GM13977 (cell line): ENCODE measurements at places on chromosomes 7 and 10.
A peak's percentile ranks its signal among the peaks of the same experiment; 100 is the strongest.

- no peak for DNase-seq
These were observed 591.5 kb downstream of the AUTS2 start for GRCh38 chr7:70189776-70190175.

GRCh38 chr10:121684276-121684675 is 86.0 kb upstream of the FGFR2 start:
- DNase-seq: no peak

DNA sequence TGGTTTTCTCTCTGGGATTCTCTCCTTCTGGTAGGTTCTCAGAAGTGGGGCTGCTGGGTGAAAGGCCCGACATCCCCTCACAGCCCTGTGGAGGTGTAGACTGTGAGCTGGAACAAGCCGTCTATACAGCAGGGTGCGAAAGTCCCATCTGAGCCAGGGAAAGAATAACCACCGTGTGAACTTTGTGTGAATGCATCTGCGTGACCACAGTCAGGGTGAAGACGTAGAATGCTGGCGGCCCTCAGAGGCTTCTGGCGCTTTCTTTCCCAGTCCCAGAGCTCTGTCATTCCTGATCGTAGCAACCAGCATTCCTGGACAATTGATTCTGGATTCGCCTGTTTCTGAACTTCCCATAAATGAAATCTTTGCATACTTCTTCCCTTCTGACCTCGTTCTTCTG is 30.0 kb downstream of the ELFN1 start:
- no peak for DNase-seq

DNA sequence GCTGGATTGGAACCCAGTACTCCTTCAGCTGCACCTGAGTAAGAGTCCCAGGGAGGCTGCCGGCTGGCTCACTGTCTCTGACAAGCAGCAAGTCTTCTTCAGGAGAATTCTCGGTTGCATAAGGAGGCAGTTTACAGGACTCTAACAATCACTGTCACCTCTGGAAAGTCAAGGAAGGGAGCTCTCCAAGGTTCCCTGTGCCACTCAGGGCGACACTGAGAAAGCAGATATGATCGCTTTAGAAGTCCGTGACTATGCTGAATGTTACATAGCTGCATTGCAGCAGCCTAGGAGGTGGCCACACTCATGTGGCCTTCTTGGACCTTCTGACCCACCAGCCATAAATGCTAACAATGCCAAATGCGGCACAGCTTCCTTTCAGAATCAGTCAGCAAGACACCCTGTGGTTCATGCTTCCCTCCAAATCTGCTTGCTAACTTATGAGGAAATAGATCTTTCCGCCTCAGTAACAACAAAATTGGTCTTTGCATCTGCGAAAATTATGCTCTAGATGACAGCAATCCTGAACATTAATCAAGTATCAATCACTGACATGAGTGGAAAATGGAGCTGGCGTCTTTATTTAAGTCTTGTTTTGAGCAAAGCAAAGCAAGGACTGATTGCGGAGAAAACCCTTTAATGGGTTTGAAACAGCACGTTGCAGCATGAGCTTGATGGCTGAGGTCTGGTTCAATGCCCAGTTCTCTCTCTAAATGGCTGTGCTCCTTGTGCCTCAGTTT is 132.9 kb downstream of the ATXN7L1 start:
- no peak for DNase-seq

DNA sequence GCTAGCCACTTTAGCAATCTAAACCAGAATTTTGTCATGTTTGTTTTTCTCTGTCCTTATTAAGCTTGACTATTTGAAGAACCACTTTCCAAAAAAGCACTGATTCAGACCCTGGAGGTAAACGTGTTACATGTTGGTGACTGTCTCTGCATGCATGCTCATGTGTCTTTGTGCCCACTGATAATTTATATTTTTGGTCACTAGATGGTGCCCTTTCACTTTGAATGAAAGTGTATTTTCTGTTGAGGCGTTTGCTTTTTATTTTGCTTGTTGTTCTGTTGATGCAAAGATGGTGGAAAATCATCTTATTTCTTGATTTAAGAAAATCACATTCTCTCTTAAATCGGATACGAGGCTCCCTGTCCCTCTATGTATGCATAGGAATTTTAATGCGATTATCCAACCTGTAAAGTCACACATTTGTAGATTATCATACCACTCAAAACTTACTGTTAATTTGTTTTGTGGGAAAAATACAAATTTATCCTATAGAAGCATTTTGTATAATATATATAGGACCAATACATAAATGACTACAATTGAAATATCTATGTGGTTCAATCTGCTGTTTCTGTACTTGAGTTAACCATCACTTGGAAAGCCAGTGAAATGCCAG is 269.3 kb downstream of the BICC1 start:
- peak; percentile 26 for DNase-seq

DNA sequence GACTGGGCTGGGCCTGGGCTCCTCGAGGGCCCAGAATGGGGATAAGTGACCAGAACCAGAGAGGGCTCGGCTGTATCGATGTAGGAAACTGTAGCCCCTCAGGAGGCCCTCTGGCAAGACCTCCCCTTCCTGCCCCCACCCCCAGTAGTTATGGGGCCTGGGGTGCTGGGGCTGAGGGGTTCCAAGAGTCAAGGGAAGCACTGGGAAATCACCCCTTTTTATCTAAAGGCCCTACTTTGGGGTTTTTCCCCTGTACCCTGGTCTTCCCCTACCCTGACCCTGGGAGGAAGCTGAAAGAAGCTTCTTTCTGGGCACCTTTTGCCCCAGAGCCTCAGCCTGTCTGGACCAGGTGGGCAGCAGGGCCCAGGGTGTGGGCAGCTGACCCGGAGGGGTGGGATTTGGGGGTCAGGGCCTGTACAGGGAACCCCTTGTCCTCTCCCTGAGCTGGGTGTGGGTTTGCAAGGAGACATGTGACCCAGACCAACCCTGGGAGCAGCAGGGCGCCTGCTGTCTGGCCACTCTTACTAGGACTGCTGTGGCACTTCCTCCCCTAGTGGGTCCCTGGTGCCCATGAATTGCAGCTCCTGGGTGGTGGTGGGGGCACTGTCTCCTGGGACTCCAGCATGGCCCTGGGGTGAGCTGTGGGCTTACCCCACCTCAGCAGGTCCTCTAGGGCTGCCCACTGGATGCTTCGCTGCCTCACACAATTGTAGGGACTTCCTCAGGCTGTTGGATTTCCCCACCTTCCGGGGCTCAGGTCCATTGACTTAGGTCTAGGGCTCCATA is 1.5 kb downstream of the IRF5 start:
- peak; percentile 75 for DNase-seq

- DNase-seq: no peak
These were observed 33.5 kb upstream of the ANTXRL start for GRCh38 chr10:46253076-46254006.

- no peak for DNase-seq
These were observed 8.0 kb downstream of the GRIFIN start for GRCh38 chr7:2468227-2468626.

DNA sequence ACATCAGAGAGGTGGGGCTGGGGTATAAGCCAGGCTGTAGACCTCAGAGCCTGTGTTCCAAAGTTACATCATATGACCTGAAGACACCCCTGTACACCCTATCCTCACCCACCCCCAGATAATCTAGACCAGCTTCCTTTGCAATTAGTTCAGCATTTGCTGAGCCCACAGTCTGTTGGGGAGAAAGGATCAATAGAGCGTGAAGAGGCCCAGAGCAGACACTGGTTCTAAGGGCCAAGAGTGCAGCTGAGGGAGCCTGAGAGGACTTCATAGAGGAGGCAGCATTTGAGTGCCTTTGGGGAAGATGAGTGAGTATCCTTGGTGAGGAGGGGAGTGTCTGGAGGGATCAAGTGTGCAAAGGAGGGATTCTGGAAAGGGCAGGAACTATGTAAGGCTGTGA is 58.6 kb downstream of the PRF1 start:
- DNase-seq: no peak

GRCh38 chr7:101562531-101563197 is 66.4 kb downstream of the MYL10 start:
- no peak for DNase-seq

GRCh38 chr10:75613685-75614504 is 182.5 kb downstream of the LRMDA start:
- DNase-seq: no peak

- DNase-seq: peak; percentile 36
These were observed 85.8 kb downstream of the GSAP start for GRCh38 chr7:77330169-77330882.

DNA sequence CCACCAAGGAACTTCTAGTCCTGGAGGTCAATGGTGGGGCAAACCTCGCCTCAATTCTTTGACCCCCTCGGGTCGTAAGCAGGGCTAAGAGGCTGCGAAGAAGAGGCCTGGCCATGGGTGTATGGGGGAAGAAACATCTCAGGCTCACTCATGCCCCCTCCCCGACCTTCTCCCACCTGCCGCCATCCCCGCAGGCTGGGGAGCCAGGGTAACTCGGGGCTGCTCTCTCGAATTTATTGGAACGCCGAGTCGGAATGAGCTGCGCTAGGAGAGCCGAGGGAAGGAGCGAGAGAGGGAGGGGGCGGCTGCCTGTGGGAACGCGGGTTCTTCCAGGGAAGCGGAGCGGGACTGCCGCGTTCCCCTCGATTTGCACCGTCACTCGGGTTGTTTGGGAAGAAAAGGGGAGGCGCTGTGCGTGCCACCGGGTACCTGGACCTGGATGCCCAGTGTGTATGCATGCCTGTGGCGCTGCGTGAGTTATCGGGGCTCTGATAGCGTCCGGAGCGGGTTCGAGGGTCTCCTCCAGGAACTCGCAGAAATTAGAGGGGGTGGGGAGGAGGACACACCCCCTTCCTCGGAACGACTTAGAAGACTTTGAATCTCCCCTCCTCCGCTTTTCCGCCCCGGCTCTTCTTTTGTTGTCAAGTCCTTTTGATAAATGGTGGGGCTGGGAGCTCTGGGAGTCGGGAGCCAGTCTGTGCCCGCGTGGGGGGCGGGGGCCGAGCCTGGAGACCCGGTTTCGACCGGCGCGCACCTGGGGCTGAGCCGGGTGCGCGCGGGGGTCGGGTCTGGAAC is 1.8 kb upstream of the ZNF503 start:
- DNase-seq: peak; percentile 48

DNA sequence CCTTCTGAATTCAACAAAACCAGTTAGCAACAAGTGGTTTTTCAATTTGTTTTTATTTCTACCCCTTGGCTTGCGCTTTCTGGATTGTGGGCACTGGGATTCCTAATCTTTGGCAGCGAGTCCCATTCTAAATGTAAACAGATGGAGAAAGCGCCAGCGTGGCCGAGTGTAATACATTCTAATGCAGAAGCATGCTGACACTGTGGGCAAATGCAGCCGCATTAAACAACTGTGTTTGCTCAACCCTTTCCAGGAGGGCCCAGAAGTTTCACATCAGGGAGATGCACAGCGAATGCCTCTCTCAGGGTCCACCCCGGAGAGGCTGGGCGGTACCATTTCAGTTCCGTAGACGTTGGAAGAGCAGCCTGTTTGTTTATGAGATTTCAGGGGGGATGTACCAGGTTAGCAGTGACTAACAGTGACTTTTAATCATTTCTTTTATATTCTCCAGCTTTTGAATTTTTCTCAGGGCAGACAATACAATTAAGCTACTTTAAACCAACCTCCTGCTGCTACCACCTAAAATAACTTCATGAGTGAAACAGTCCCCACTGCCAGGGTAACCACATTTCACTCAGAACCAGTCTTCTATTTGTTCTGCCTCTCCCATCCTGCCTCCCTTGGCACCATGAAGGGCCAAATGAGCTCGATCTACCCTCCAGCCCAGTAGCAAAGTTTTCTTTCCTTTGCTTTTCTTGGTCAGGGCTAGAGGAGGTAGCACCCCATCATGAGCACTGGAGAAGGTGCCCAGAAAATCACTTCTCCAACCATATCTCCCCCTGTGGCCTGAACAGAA is 164.2 kb upstream of the ITGB1 start:
- DNase-seq: no peak

- DNase-seq: no peak
These were observed 130.0 kb downstream of the PAXIP1 start for GRCh38 chr7:154872811-154873499.

GRCh38 chr10:6461961-6462360 is 118.1 kb downstream of the PRKCQ start:
- no peak for DNase-seq

GRCh38 chr10:103021150-103021899 is 103.2 kb downstream of the CNNM2 start:
- DNase-seq: no peak

DNA sequence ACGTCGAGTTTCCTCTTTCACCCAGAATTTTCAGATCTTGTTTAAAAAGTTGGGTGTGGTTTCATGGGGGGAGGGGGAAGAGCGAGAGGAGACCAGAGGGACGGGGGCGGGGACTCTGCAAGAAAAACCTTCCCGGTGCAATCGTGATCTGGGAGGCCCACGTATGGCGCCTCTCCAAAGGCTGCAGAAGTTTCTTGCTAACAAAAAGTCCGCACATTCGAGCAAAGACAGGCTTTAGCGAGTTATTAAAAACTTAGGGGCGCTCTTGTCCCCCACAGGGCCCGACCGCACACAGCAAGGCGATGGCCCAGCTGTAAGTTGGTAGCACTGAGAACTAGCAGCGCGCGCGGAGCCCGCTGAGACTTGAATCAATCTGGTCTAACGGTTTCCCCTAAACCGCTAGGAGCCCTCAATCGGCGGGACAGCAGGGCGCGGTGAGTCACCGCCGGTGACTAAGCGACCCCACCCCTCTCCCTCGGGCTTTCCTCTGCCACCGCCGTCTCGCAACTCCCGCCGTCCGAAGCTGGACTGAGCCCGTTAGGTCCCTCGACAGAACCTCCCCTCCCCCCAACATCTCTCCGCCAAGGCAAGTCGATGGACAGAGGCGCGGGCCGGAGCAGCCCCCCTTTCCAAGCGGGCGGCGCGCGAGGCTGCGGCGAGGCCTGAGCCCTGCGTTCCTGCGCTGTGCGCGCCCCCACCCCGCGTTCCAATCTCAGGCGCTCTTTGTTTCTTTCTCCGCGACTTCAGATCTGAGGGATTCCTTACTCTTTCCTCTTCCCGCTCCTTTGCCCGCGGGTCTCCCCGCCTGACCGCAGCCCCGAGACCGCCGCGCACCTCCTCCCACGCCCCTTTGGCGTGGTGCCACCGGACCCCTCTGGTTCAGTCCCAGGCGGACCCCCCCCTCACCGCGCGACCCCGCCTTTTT is at the start of gene VIM:
TSS of gene VIM (plus strand) at position 151 of the 925 bp plus-strand sequence. CDS start 1,182 bp downstream, outside the sequence.
- peak; percentile 54 for DNase-seq

DNA sequence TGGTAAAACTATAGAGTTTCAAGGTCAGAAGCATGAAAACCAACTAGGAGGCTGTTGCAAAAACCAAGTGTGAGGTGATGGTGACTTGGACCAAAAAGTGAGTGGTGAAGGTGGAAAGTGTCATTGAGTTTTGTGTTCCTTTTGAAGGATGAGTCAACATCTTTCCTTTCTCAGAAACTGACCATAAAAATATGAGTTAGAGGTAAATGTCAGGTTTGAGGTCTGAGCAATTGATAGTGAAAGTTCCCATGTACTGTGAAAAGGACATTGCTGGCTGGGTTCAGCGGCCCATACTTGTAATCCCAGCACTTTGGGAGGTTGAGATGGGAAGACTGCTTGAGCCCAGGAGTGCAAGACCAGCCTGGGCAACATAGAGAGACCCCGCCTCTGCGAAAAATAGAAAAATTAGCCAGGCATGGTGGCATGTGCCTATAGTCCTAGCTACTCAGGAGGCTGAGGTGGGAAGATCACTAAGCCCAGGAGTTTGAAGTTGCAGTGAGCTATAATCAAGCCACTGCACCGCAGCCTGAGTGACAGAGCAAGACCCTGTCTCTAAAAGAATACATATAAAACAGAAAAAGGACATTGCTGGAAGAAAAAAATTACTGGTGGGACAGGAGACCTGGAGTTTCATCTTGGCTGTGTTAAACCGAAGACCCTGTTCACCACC is 89.3 kb upstream of the ARID5B start:
- DNase-seq: no peak
